Hindlimb muscle (tissue), 1 donor: ENCODE measurements at places on chromosomes 5 and 9.

GRCh38 chr5:172678902-172679301 is 37.8 kb downstream of the NEURL1B start:
- peak; percentile 34 for DNase-seq

DNA sequence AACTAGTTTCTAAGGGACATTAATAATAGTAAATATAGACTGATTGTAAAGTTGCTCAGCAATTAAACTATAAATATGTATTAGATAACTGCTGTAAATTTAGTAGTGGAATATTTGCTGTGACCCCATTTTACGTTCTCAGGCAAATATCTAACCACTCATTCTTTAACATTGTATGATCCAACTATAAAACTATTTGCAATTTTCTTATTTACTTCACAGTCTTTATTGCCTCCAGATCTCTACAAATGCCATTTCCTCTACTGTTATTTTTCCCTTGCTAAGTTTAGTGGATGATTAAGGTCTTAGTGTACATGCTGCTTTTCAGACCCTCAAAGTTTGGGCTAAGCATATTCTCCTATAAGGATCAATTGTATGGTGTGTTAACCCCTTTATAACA is 526.2 kb upstream of the ST8SIA4 start:
- no peak for DNase-seq

DNA sequence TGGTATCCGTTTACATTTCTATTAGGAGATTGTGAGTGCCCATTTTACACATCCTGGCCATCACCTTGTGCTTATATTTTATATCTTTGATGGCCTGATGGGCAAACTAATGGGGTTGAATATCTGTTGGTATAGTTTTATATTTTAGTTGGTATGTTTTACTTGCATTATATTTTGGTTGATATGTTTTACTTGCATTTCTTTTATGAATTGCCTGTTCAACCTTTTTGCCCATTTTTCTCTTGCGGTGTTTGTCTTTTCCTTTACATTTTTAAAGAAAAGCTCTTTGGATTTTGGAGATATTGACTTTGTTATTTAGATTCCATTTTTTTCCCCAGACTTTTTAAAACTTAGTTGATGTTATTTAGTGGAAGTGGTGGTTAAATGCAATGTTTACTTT is 14.6 kb downstream of the ZNF618 start:
- DNase-seq: no peak

DNA sequence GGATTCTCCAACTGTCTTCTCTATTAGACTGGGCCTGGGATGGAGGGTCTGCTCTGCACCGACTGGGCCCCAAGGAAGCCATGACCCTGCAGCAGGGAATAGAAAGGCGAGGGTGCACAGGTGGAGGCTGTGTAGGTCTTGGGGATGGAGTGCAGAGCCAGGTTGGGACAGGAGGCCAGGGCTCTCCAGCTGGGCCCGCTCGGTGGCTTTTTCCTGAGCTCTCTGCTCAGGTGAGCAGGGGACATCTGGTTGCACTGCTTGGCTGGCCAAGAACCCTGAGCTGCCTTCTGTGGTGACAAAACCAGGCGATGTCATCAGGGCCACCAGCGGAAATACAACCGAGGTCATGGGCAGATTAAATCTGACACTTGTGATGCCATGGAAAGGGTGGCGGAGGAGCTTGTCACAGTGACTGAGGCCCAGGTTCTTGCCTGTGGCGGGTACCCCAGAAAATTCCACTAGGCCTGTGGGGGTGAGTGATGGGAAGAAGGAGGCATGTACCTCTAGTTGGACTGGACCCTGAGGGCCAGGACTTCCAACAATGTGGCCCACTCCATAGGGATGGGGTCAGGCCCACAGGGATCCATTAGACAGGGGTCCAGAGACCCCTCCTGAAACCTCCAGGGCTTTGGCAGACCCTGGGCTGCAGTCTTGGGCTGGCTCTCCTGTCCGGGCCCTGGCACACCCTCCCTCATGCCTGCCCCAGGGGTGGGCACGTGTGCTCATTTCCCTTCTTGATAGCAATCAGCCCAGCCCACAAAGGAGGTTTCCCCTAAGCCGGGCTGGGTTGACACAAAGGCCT is 4.4 kb upstream of the IL3 start:
- DNase-seq: no peak
